Activated CD8-positive, alpha-beta memory T cell treated with anti-CD3 and anti-CD28 coated beads, Interleukin-2, amount 10 ng/mL, durations not matched to agents 7 days and 5 days (primary cell): ENCODE measurements at places on chromosomes 5 and 9. TPM values are rescaled to one million over a fixed set of nuclear protein-coding genes. Genes with fewer than 3 reads are reported as not detected.
A peak's percentile ranks its signal among the peaks of the same experiment; 100 is the strongest.

Gene PCA3
- not detected for total RNA-seq

Gene SAXO1
- not detected for total RNA-seq

Gene FOXD1
- 0.59 TPM for total RNA-seq

Gene FOXD4
- total RNA-seq: 0.49 TPM

Gene HMCN2
- not detected for total RNA-seq

Gene EPB41L4A
- total RNA-seq: 1.3 TPM

Gene IFNA21
- total RNA-seq: not detected

Gene CLIC3
- 3.8 TPM for total RNA-seq

Gene CDH9
- total RNA-seq: not detected

Gene CDKN2A
- 16.9 TPM for total RNA-seq

Gene PCDHA9
- not detected for total RNA-seq

Gene PHF24
- not detected for total RNA-seq

- no peak for DNase-seq
These were observed 109.7 kb upstream of the PCA3 start for GRCh38 chr9:76654575-76654974.

GRCh38 chr5:17260549-17260948 is 43.1 kb downstream of the BASP1 start:
- DNase-seq: no peak

DNA sequence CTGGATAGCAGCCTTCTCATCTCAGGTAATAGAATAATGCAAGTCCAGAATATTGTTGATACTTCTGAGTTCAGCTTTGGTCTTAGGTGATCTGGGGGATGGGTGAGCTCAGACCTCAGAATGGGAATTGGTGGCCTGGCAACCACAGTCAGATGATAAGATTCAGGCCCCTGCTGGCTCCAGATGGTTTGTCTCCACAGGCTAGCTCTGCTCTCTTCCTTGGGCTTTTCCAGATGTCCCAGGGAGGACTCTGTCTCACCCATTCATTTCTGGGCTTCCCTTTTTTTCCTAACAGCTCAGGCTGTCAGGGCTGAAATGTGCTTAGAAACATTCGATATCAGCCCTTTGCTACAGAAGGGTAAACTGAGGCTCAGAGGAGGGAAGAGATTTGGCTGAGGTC is 17.6 kb upstream of the TNFSF15 start:
- DNase-seq: no peak

GRCh38 chr9:2991292-2991691 is 147.4 kb upstream of the PUM3 start:
- no peak for DNase-seq

DNA sequence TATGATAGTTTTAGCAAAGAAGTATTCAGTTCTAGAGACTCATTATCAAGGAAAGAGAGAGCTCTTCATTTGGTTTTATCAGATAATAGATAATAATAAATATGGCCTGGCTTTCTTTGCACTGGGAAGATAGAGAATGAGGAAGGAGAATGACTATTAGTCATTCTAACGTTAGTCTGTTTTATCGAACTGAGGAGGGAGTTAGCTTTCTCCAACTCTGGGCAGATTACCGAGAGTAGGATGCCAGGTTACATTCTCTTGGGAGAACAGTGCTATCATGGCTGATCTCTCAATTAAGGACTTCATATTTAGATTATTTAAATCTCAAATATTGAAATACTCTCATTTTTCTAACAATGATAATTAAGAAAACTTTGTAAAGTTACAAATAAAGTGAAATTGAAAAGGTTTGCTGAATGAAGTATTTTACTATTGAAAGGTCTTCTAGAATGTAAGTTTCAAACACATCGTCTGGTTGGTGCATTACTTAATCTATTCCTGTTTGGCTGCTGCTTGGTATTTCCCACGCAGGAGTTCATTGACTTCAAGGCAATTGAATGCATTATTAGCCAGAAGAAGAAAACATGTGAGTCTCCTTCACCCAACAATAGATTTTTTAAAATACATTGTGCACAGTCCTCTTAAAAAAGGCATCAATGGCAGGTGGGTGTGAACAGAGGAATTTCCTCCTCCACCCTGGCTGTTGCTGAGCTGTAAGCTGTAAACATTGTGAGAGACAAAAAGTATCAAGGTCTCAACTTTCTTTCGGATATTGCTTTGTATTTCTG is 140.8 kb downstream of the C9orf152 start:
- no peak for DNase-seq

GRCh38 chr9:133707065-133707762 is 30.9 kb downstream of the SARDH start:
- no peak for DNase-seq

GRCh38 chr9:125043631-125044030 is 99.7 kb downstream of the SCAI start:
- no peak for DNase-seq

DNA sequence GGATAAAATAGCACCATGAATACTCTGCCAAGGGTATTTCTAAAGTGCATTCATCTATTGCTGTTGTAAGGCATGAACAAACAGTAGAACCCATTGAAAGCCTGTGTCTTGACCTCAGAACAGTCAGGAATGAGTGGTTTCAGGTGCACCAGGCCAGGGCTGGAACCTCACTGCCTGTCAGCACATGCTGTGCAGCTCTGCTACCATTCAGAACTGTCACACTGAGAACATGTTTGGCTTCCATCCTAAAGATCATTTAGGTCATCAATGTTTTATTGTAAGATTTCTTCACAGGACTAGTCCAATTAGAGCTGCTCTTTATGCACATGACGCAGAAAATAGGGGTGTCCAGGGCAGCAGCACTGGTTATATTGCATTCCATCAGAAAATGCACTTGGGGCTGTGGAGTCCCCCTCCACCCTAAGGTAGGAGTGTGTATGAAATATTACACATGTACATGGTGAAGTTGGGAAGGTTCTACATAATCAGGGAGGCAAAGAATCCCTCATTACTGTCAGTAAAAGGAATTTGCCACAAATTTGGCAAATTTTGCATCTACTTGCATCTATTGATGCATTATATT is 408.0 kb downstream of the CTNND2 start:
- DNase-seq: no peak

GRCh38 chr5:171850324-171850947 is 64.8 kb downstream of the SMIM23 start:
- no peak for DNase-seq

DNA sequence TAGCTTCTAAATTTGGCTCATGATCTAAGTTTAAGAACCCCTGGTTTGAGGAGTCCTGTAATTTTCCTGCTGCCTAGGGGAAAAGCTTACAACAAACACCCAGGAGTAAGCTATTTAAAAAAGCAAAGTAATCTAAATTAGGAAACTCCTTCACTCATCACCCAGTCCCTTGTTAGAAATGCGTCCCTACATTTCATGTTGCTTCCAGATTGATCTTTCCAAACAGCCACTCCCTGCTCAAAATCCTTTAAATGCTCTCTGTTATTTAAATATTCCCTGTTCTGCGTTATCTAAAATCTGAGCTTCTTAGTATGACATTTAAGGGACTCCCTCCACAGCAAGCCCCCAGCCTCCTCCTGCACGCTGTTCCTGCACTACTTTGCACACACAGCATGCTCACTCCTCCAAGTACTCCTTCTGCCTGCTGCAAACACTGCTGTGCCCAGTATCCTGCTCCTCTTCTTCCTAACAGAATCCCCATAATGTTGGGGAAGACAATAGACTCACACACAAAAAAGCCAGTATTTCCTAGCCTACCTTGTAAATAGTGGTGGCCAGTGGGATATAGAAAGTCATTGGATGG is 123.3 kb upstream of the RASEF start:
- no peak for DNase-seq

DNA sequence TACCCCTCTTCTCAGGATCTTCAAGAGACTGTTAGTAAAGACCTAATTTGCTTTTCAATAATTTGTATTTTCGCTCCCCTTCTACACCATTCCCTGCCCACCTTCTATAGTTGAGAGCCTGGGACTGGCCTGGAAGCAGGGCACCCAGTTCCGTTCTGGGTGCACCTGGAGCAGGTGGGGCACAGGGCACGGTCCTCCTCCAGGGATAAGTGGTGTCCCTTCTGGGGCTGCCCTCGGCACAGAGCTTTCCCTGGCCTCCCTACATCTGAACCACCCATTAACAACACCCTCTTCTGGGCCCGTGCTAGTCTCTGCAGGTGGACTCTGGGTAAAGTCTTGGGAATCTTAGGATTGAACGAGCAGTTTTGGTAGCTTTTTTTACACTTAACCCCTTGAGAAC is 92.8 kb upstream of the PANK3 start:
- no peak for DNase-seq

DNA sequence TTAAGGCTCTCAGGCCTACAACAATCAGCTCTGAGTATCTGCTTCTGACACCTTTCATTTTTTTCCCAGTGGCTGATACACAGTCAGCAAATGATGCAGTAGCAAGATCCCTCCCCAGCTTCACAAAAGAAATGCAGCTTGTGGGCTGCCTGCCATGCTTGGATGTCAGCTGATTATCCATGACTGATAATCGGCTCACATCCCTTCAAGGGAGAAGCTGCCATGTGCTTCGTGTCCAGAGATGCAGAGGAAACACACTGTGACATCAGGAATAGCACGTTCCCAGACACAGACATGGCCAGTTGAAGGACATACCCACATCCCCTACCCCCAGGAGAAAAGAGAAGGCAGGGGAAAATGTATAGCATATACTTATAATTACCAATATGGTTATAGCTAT is 27.9 kb downstream of the TMEM215 start:
- DNase-seq: no peak

GRCh38 chr9:107176436-107177151 is 106.5 kb upstream of the RAD23B start:
- no peak for DNase-seq

GRCh38 chr5:162816816-162817215 is 620.6 kb upstream of the CCNG1 start:
- DNase-seq: no peak

DNA sequence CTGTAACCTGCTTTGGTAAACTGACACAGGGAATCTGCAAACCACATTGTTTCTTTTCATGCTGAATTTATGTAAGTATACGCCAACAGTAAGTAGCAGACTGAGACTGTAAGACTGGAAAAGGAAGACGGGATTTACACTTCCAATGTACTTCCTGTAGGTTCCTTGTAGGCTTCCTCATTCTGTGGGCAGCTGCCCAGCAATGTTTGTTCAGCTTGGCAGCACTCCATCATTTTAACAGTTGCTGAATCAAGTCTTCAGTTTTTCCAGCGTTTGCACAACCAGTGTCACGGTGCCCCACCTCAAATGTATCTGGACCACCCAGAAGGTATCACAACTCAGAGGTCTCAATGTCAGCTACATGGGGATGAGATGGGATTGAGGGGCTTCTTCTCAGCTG is 232.6 kb downstream of the PRDM9 start:
- DNase-seq: no peak

DNA sequence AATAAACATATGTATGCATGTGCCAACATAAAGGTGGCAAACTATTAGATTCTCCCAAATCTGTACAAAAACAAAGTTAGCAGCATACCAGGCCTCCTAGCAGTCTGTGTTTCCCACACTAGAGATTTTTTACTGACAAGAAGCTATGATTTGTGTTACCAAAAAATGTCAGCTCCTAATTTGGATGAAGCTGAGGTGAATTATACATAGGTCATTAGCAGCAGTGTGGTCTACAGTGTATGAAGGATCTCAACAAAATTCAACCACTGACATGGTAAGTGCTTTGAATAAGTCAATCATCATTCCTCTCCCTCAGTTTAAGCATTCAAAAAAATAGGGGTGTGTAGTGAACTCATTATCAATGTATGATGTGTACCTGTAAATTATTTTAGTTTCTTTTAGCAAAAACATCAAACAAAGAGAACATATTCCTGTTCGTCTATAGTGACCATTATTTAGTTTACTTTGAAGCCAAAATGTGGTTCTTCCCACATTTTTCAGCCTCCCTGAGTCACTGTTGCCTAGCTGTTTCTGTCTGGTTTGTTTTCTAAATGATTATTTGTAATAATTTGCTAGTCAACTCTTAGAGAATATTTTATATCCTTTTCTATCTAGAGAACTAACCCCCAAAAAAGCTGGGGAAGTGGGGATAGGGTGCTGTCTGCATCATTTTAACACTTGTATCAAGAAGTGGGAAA is 52.1 kb upstream of the RGMB start:
- no peak for DNase-seq

DNA sequence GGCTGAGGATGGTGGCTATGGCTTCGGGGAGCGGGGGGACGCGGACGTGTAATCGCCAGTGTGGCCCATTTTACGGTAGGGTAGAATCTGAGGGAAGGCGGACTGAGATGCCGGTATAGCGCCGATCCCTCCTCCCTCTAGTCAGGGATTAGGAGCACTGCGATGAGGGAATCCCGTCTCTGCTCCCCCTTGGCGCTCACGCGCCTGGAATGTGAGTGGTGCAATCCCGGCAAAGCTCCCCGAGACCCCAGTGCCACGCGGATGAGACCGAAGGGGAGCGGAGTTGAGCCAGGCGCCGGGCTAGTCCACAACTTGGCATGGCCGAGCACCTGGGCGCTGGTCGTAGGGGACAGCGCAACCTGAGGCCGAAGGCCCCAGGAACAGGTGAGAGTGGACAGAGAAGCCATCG is 2.2 kb downstream of the NPR3 start:
- DNase-seq: no peak

GRCh38 chr5:158800481-158800880 is 299.2 kb downstream of the EBF1 start:
- DNase-seq: no peak

- no peak for DNase-seq
These were observed 49.0 kb downstream of the DAPK1 start for GRCh38 chr9:87546704-87547103.

- peak; percentile 77 for DNase-seq
These were observed 960 bp downstream of the CANX start for GRCh38 chr5:179699616-179700237.

- DNase-seq: no peak
These were observed 233.2 kb upstream of the DAB2 start for GRCh38 chr5:39657943-39658342.

- no peak for DNase-seq
These were observed 194.9 kb downstream of the RFX3 start for GRCh38 chr9:3330792-3331420.
